Inflammatory macrophage treated with lipopolysaccharide for 4 hours (primary cell): ENCODE measurements at places on chromosomes 4 and X.

- DNase-seq: no peak
These were observed 17.1 kb upstream of the PDE6B start for GRCh38 chr4:608236-608635.

GRCh38 chrX:154457491-154458115, 478 bp upstream of the PLXNA3 start:
- peak; percentile 32 for DNase-seq

DNA sequence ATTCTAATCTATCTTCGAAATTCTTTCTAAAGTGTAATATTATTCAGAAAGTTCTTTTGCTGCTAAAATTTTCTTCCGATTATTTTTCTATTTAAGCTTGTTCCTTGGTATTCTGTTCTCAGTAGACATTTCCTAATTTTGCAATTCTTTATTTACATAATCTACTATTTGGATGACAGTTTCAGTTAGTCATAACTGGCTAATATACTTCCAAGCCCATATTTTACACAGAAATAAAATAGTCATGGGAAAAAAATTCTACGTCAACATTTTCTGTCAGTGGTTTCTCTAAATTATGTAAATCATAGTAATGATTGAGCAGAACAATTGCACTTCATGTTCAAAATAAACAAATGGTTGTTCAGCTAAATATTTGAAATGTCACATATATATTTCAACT, 178.0 kb upstream of the ANKRD50 start:
- no peak for DNase-seq

- DNase-seq: peak; percentile 71
These were observed 30.0 kb downstream of the CTBP1 start for GRCh38 chr4:1218634-1219565.

- no peak for DNase-seq
These were observed 14.6 kb downstream of the SMIM31 start for GRCh38 chr4:164768516-164768915.

DNA sequence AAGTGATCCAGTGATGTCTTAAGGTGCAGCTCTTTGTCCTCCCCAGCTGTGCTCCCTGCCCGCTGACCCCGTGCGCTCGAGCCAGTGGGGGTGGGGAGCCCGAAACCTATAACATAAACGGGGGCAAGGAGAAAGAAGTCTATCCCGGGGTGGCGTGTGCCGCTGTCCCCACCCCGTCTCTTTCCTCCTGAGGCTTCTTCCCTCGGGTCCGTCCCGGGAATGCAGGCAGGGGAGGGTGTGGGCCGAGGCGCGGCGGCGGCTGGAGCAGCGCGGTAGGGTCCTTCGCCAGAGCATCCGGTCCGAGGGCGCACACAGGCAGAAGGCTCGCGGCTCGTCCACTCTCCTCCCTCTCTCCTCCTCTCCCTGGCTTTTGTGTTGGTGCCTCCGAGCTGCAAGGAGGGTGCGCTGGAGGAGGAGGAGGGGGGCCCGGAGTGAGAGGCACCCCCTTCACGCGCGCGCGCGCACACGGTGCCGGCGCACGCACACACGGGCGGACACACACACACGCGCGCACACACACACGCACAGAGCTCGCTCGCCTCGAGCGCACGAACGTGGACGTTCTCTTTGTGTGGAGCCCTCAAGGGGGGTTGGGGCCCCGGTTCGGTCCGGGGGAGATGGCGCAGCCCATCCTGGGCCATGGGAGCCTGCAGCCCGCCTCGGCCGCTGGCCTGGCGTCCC, at the start of gene RAB33A:
Gene RAB33A (plus strand): TSS at position 517 of the 681 bp plus-strand sequence. CDS start 101 bp downstream, at position 618.
- DNase-seq: no peak
